H9 (cell line): ENCODE measurements at places on chromosomes 1 and 21. TPM values are rescaled to one million over a fixed set of nuclear protein-coding genes. Genes with fewer than 3 reads are reported as not detected.

FOXO6 gene
- total RNA-seq: 0.83 and 0.99 TPM in 2 replicates

LCE2A gene
- not detected in 2 replicates for total RNA-seq

PTAFR gene
- 1.8 and 1.9 TPM in 2 replicates for total RNA-seq

SIPA1L2 gene
- total RNA-seq: 5.2 and 5.6 TPM in 2 replicates

PTGER3 gene
- 0.26 TPM in 2 replicates for total RNA-seq

OR6F1 gene
- not detected in 2 replicates for total RNA-seq

RHEX gene
- not detected in 2 replicates for total RNA-seq

FCGR1A gene
- total RNA-seq: not detected in 2 replicates

HMGN1 gene
- total RNA-seq: 513 and 516 TPM in 2 replicates

C8A gene
- total RNA-seq: not detected in 2 replicates

CD84 gene
- total RNA-seq: not detected in 2 replicates

C1orf115 gene
- total RNA-seq: 6.0 and 7.3 TPM in 2 replicates

- DNase-seq: no peak
Measured at GRCh38 chr1:86416343-86416742, 7.6 kb upstream of the CLCA2 start.

DNA sequence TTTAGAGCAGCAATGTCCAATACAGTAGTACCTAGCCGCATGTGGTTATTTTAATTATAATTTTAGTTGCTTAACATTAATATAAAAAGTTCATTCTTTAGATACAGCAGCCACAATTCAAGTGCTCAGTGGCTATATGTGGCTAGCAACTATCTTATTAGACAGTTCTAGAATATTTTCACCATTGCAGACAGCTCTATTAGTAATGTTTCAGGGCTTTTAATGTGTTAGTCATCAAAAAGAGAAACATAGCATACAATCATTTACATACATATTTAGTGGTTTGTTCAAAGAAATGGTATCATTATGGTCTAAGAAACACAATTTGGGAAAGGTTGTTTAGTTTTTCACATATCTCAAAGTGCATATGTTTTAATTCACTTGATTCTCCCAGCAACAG is 66.6 kb upstream of the DYNLT5 start:
- DNase-seq: no peak

DNA sequence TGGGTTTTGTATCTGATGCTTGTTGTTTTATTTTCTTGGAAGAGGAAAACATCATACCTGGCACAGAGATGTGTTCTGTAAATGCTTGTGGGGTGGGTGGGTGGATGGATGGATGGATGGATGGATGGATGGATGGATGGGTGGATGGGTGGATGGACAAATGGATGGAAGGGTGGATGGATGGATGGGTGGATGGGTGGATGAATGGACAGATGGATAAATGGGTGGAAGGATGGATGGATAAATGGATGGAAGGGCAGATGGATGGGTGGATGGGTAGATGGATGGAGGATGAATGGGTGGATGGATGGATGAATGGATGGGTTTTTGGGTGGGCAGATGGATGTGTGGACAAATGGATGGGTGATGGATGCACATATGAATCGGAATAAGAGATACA is 111.5 kb downstream of the PDE9A start:
- DNase-seq: no peak

DNA sequence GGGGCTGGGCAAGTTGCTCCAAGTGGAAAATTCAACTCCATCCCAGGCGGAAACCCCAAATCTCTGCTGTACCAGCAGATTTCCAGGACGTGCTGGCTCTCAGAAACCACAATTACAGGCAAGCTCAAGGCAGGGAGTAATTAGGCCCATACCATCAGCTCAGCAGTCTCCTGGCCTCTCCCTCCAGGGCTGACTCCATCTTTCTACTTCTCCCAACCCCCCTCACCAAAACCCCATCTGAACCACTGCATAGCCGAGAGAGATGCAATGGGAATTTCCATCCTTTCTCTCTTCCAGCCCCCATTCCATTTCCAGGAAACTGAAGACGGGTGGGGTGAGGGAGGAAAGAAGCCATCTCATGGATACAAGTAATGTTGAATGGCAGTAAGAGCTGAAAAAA is 41.2 kb downstream of the ARHGEF11 start:
- DNase-seq: no peak

GRCh38 chr1:10152709-10153284 is 57.6 kb upstream of the KIF1B start:
- peak; percentile 75 for DNase-seq

DNA sequence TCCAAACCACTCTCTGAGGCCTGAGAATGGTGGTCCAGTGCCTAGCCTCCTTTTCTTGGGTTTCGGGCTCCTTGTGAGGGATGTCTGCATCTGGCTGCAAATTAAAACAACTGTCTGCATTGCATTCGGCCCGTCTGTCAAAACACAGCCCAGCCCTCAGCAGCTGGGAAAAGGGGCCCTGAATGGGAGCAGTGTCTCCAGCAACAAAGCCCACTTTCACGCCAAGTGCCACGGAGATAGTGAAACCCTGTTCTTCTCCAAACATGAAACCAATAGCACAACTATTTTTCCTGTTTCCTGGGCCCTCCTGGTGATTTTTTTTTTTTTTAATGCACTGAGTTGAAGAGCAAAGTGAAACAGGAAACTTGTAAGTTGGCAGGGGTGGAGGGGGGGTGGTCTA is 138.4 kb downstream of the PLXNA2 start:
- no peak for DNase-seq

- DNase-seq: no peak
Measured at GRCh38 chr1:243447347-243447746, 191.5 kb downstream of the SDCCAG8 start.

DNA sequence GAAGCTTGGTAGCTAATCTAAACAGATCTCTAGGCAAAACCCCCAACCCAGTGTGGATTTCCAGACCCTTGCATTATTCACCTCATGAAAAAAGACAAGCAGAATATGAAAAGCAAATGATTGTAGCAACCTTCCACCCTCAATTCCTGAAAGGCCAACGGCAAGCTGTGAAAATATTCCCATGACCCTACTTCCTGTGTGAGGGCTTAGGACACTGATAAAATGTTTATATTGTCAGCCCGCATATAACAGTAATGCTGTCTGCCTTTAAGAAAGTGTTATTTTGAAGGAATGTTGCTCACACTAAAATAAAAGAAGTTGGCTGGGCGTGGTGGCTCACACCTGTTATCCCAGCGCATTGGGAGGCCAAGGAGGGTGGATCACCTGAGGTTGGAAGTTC is 233.5 kb upstream of the NRIP1 start:
- no peak for DNase-seq

DNA sequence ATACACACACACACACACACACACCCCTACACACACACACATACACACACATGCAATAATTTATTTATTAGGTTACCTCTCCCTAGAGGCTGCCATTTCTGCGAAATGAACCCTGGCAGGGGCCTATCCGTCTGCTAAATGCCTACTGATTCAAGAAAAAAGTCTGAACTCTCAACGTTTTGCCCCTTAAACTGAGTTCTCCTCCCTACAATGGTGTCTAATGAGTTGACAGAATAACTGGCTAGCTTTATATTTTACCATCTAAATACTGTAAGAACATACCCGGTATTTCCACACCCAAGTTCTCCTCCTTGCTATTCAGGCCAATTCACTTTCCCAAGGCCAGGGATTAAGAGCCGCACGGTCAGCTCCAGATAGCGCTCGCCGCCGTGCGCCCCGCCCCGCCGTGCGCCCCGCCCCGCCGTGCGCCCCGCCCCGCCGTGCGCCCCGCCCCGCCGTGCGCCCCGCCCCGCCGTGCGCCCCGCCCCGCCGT is 339 bp upstream of the RNPC3 start:
- peak; percentile 37 for DNase-seq

- no peak for DNase-seq
Measured at GRCh38 chr1:63033211-63033610, 249.3 kb downstream of the ATG4C start.

DNA sequence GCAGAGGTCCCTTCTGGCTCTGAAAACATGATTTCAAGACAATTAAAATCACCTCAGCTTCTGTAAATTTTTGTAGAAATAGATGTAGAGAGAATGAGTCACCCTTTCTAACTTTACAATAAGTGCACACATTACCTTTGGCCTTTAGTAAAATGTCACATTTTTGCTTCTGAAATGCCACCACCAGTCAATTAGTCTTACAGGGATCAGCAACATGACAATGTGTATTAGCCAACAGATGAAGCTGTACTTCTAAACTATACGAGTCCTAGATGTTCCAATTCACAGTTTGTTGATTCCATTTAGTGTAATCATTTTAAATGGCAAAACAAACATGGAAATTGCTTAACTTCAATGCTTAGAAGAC is 23.1 kb downstream of the C21orf91 start:
- no peak for DNase-seq

DNA sequence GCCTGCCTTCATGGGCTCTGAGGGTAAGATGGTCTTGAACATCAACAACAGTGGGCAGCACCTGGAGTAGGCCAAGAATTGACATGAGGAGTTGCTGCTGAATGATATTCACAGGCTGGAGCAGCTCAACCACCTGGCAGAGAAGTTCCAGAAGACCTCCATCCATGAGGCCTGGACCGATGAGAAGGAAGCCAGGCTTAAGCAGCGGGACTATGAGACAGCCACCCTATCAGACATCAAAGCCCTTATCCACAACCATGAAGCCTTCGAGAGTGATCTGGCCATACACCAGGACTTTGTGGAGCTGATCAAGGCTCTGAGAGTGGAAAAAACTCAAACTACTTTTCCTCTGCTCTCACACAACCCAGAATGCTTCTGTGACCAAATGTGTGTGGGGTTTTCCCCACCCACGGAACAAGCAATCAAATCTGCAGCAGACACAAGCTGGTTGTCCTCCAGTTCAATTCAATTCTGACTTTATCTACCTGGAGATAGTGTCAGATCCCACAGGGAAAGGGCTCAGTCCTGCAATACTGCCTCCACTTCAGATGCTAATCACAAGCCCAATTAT is 12.1 kb upstream of the EPHA10 start:
- DNase-seq: no peak

GRCh38 chr1:60922304-60922703 is 160.1 kb upstream of the NFIA start:
- DNase-seq: no peak

- no peak for DNase-seq
Measured at GRCh38 chr1:213844632-213845031, 143.1 kb upstream of the PROX1 start.

DNA sequence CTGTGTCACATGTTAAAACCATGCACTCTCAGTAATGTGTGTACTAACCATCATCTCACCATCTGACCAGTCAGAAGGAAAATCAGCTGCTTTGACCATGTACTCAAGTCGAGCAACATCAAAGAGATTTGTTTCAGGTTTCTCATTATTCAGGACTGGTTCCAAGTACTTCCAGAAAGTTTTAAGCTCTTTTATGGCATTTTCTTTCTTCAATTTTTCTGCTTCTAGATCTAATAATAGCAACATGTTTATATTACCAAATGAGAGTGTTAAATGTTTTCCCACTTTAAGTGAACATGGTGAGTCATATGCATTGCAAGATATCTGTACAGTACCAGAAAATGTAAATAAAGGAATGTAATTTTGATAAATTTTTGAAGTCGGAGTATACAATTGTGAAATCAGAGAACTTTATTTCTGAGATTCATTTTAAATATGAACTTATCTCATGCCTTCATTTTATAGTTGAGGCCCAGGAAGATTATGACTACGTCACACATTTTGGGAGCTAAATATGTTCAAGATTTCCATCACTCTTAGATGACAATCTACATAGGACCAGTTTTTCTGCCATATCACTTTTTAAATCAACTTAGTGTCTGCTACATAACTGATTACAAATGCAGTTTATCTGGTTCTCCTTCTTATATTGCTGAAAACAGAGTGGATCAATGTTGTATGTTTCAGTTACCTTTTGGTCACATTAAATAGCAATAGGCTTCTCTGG is 87.2 kb downstream of the SPAG17 start:
- DNase-seq: no peak

- DNase-seq: peak; percentile 83
Measured at GRCh38 chr1:112358798-112359408, 37.1 kb upstream of the CTTNBP2NL start.

DNA sequence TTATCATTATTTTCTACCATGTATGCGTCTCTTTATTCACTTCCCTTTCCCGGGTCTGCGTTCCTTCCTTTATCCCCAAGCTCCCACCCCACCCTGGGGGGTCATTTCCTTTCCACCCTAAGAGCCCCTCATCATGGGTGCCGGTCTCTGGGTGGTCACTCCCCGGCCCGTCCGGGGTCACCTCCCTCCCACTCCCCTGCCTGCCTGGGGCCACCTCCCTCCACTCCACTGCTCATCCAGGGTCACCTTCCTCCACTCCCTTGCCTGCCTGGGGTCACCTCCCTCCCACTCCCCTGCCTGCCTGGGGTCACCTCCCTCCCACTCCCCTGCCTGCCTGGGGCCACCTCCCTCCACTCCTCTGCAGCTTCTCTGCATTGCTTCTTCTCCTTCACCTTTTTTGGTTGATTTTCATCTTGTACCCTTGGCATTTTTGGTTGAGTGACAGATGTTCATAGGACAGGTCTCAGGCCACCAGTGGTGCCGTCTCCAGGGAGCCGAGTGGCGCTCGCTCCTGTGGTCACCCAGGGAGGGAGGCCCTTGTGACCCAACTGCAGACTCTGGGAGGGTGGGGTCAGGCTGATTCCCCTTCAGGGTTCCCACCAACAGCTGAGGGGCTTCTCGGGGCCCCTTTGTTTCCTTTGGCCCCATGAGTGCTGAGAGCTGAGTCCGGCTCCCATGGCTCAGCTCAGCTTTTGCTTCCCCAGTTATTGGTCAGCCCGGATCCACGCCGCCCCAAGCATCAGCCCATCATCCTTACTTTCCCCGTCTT is 48.6 kb upstream of the PCBP3 start:
- DNase-seq: no peak

- no peak for DNase-seq
Measured at GRCh38 chr1:198936371-198937083, 297.7 kb downstream of the PTPRC start.

GRCh38 chr1:6690186-6690585 is 11.4 kb downstream of the DNAJC11 start:
- DNase-seq: no peak

DNA sequence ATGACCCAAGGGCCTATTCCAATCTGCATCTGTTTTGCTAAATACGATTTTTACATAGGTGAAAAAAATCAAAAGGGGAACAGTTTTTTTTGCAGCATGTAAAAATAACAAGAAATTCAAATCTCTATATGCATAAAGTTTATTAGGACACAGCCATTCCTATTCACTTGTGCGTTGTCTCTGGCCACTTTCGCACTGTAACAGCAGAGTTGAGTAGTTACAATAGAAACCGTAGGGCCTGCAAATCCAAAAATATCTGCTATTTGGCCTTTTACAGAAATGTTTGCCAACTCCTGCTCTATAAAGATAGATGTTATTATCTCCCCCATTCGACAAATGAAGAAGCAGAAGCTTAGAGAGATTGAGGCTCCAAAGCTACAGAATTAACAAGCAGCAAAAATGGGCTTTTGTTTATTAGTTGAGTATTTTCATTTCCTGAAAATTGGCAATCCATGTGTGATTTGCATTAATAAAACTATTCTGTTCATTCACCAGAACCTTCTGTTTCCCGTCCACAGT is 5.5 kb downstream of the DYNLT5 start:
- DNase-seq: no peak

GRCh38 chr1:2208309-2209239 is 14.0 kb upstream of the FAAP20 start:
- DNase-seq: no peak
